CD4-positive, CD25-positive, alpha-beta regulatory T cell (primary cell): ENCODE measurements at places on chromosomes 7 and 10. TPM values are rescaled to one million over a fixed set of nuclear protein-coding genes. Genes with fewer than 3 reads are reported as not detected.

The SEMA3D gene
- not detected for polyA plus RNA-seq

The GNG11 gene
- not detected for polyA plus RNA-seq

The NDUFB2 gene
- polyA plus RNA-seq: 529 TPM

The BAMBI gene
- polyA plus RNA-seq: not detected

The REEP3 gene
- polyA plus RNA-seq: 17.6 TPM

The CRTAC1 gene
- polyA plus RNA-seq: not detected

The FMC1 gene
- polyA plus RNA-seq: 56.8 TPM

The ITPRID1 gene
- polyA plus RNA-seq: not detected

The SMIM30 gene
- polyA plus RNA-seq: 66.4 TPM

The OR9A2 gene
- polyA plus RNA-seq: not detected

The SEC31B gene
- polyA plus RNA-seq: 3.0 TPM

The CYP2C19 gene
- polyA plus RNA-seq: not detected

The POM121L12 gene
- polyA plus RNA-seq: not detected

The SPDYE17 gene
- not detected for polyA plus RNA-seq

The TSPAN14 gene
- 157 TPM for polyA plus RNA-seq

The ELMO1 gene
- 39.5 TPM for polyA plus RNA-seq

The DRGX gene
- not detected for polyA plus RNA-seq

The CHAT gene
- polyA plus RNA-seq: not detected

The NSUN6 gene
- polyA plus RNA-seq: 14.8 TPM

The GJD4 gene
- not detected for polyA plus RNA-seq

The C7orf57 gene
- polyA plus RNA-seq: not detected
